Stimulated activated CD8-positive, alpha-beta memory T cell treated with anti-CD3 and anti-CD28 coated beads, Interleukin-7, amount 100 ng/mL, for 24 hours (primary cell): ENCODE measurements at places on chromosomes 3 and 15.

- no peak for DNase-seq
These were observed 116.3 kb downstream of the TMCO5A start for GRCh38 chr15:38050529-38051448.

DNA sequence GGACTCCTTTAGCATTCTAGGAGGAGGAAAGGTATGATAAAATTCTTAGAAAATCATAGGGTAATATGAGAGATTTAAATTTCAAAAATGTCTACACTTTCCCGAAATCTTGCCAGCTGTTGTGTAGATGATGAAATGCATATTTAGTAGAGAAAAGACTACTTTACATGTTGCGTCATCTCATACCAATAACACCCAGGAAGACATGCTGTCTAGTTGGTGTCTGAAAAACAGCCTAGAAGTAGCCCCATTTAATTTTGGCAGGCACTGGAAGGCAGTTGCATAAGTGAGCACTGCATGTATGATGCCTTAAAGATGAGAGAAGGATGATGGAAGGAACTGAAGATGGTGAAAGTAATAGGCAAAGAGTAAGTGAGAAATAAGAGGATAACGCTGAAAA is 310.5 kb upstream of the TPM1 start:
- no peak for DNase-seq

- DNase-seq: no peak
These were observed 1.8 kb upstream of the ROPN1B start for GRCh38 chr3:125967156-125967555.

GRCh38 chr3:59783468-59783988 is 733.7 kb upstream of the CFAP20DC start:
- no peak for DNase-seq

DNA sequence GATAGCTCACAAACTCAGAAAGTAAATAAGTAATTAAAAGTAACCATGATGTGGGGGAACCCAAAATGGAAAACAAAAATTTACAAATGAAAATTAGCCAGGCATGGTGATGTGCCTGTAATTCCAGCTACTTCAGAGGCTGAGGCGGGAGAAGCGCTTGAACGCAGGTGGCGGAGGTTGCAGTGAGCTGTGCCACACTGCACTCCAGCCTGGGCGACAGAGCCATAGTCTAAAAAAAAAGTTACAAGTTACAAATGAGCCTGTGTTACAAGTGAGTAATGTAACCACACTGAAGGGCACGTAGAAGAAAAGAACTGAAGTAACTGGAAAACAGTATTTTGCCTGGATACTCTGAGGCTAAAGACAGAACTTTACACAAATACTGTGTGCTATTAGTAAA is 11.3 kb downstream of the EXOSC7 start:
- DNase-seq: no peak

DNA sequence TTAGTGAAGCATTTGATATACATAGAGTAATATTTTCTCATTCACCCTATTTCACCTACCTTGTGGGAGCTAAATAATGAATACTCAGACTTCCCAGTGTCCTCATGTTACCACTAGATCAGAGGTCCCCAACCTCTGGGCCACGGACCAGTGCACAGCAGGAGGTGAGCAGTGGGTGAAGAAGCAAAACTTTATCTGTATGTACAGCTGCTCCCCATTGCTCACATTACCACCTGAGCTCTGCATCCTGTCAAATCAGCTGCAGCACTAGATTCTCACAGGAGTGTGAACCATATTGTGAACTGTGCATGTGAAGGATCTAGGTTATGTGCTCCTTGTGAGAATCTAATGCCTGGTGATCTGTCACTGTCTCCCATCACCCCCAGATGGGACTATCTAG is 79.4 kb downstream of the RETNLB start:
- no peak for DNase-seq

GRCh38 chr15:65468229-65468909 is 45.6 kb upstream of the IGDCC4 start:
- no peak for DNase-seq

DNA sequence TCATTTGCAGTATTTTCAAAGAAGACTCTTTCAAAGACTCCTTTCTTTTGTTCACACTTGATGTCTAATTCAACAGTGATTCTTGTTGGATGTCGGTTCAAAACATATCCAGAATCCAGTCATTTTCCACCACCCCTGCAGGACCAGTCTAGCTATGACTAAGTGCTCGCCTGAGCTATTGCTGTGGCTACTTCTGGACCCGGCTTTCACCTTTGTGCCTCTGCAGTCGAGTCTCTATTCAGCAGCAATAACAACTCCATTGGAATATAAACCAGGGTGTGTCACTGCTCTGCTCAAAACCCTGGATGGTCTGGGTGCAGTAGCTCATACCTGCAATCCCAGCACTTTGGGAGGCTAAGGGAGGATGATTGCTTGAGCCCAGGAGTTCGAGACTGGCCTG is 55.0 kb downstream of the PRICKLE2 start:
- no peak for DNase-seq

GRCh38 chr3:27141668-27142067 is 227.5 kb downstream of the NEK10 start:
- DNase-seq: no peak

GRCh38 chr3:69009559-69010410 is 3.7 kb downstream of the EOGT start:
- DNase-seq: no peak

GRCh38 chr3:187281191-187281714 is 10.3 kb downstream of the MASP1 start:
- DNase-seq: no peak

DNA sequence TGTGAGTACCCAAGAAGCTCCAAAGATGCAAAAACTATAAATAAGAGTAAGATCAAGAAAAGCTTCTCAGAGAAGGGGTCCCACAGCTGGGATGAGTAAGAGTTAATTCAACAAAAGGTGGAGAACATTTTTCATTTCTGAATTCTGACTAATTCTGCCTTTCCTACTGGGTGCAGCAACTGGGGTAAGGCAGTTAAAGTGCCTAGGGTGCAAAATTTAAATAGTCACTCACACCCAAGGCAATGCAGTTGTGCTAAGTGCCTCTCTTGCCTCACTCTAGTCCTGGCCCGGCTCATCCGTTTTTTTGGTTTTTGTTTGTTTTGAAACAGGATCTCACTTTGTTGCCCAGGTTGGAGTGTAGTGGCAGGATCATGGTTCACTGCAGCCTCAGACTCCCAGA is 240.2 kb downstream of the TP63 start:
- no peak for DNase-seq

DNA sequence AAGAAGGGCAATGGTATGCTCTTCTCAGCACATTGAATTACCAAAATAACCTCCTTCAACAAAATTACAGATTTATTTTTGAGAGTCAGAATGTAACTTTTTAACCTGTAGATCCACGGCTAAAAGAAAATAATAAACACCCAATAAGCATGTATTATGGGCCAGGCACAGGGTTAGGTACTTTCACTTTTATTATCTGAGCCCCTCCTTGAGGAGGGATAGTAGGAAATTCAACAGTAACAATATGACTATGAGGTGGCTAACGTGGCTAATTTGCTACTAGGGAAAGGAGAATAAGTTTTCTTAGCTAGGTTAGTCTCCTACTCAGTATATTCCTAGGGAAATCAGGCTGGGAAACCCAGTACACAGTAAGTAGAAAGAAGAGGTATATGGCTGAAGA is 306.9 kb downstream of the GAP43 start:
- no peak for DNase-seq
